ENCODE measurements at places on chromosomes 6 and 20. TPM values are rescaled to one million over a fixed set of nuclear protein-coding genes. Genes with fewer than 3 reads are reported as not detected.

NKX2-2 gene
- total RNA-seq, result not detected

SYNDIG1 gene
- not detected for total RNA-seq

DNAAF9 gene
- total RNA-seq, result 6.7 TPM

MUCL3 gene
- total RNA-seq, result not detected

JAG1 gene
- 4.6 TPM for total RNA-seq

ANKRD60 gene
- total RNA-seq, result not detected

IMPG1 gene
- not detected for total RNA-seq

SYCP2 gene
- total RNA-seq, result 6.0 TPM

SRC gene
- total RNA-seq, result 22.8 TPM

TNFRSF21 gene
- total RNA-seq, result 0.47 TPM

ZC2HC1B gene
- not detected for total RNA-seq

COL19A1 gene
- total RNA-seq, result 1.5 TPM

PTGIS gene
- not detected for total RNA-seq

FOXQ1 gene
- total RNA-seq, result not detected

FRS3 gene
- total RNA-seq, result 5.2 TPM

FRK gene
- not detected for total RNA-seq

PHACTR3 gene
- total RNA-seq, result 0.52 TPM

IP6K3 gene
- not detected for total RNA-seq

PRPF6 gene
- total RNA-seq, result 64.9 TPM

TRIM31 gene
- total RNA-seq, result not detected

MAK gene
- 0.75 TPM for total RNA-seq

SRSF12 gene
- total RNA-seq, result not detected

PKIG gene
- total RNA-seq, result 4.5 TPM

SLC17A2 gene
- total RNA-seq, result not detected

DZANK1 gene
- total RNA-seq, result 3.9 TPM
